GM12864 (cell line): ENCODE measurements at places on chromosomes 2 and 18.

DNA sequence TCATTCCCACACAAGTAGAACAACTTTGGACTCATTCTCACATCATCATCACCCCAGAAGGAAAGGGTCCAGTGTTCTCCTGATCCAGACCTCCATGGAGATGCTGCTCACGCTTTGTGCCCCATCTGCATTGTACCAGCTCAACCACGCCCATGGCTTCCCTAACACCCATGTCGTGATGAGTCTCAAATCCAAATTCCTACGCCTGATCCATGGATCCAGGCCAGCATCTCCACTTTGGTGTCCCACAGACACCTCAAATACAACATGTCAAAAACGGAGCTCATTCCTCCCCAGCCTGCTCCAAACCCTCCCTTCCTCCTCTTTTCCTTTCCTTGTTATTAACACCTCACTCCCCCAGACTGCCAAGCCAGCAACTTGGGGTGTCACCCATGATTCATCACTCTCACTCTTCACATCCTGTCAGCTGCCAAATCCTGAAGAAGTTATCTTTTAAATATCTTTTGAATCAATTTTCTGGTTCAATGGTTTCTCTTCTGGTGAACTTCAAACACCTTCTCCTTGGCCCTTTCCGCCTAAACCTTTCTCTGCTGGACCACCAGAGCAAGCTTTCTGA lies 30.2 kb upstream of the FAM124B start:
- DNase-seq, result no peak

DNA sequence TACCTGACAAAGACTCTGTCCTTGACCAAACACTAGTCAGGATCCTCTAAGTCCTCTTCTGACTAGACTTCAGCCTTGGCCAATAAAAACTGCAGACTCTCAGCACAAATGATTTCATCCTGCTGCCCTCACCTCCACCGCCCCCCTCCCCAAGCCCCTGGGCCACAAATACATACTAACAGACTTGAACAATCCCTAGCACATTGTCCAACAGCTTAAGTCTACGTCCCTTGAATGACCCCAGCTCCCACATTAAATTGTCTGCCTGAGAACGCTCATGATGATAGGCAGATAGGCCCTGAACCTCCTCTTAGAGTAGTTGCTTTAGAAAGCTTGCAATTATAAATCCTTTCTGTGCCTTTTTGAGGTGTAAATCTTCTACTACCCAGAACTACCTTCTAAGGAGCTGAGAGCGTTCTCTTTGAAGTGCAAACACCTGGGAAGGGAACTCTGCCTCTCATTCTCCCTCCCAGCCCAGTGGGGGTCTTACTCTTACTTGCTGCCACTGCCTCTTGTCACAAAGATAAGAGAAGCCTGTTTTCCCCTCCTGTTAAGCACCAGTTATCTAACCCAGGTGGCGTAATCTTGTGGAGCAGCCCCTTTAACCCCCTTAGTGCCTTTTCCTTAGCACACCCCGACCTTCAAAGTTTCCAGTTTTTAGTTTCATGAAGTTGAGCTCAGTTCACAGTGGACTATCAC lies 1225.6 kb downstream of the LRP1B start:
- DNase-seq, result no peak

- no peak for DNase-seq
Observed at GRCh38 chr2:195756218-195756942, 99.4 kb downstream of the SLC39A10 start.

DNA sequence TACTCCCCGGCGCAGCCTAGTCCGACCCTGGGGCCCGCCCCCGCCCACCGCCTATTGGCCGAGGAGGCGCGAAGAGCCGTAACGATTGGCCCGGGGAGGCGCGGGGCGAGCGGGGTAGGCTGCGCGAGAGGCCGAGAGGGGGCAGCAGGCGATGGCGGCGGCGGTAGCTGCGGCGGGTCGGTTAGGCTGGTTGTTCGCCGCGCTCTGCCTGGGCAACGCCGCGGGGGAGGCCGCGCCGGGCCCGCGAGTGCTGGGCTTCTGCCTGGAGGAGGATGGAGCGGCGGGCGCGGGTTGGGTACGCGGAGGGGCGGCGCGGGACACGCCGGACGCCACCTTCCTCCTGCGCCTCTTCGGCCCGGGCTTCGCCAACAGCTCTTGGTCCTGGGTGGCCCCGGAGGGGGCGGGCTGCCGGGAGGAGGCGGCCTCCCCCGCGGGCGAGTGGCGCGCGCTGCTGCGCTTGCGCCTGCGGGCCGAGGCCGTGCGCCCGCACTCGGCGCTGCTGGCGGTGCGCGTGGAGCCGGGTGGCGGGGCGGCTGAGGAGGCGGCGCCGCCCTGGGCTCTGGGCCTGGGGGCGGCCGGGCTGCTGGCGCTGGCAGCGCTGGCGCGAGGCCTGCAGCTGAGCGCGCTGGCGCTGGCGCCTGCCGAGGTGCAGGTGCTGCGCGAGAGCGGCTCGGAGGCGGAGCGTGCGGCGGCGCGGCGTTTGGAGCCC lies at the start of gene CNNM3:
Gene CNNM3, plus strand, starts transcription at position 142 of the 709 bp plus-strand sequence. Its CDS starts 10 bp downstream, at position 152.
- DNase-seq, result peak; percentile 62

DNA sequence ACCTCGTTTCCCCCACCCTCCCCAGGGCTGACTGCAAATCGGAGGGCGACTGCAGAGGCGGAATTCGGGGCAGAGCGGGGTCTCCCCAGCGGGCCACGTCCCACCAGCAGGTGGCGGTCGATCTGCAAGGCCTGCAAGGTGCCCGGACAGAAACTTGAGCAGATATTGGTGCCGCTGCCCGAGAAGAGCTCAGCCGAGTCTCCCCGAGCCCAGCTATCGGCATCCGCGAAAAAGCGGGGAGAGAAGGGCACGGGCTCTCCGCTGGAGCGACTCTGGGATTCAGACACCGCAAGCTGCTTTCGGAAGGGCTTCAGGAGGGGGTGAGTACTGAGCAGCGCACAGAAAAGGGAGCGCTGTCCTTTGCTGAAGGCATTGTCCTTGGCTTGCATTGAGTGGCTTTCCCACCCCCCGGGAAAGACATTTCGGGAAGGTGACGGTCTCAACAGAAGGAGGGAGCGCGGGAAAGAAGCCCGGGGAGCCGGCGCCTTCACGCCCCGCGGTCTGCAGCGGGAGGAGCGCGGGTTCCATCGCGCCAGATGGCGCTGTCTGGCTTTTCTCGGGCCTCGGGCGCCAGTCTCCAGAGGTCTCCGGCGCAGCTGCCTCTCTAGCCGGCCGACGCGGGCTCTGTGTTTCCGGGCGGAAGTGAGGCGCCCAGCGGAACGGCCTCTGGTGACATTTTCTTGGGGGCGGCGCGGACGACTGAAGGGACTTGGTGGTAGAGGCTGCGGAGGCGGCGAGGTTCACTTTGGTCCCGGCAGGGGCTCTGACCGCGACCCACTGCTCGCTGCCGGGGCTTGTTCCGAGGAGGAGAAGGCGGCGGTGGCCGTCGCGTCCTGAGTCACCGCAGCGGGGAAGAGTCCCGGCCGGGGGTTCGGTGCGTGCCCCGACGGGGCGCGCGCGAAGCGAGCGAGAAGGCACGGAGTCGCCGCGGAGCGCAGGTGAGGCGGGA lies 69.5 kb downstream of the HAUS1 start:
- DNase-seq, result peak; percentile 72

DNA sequence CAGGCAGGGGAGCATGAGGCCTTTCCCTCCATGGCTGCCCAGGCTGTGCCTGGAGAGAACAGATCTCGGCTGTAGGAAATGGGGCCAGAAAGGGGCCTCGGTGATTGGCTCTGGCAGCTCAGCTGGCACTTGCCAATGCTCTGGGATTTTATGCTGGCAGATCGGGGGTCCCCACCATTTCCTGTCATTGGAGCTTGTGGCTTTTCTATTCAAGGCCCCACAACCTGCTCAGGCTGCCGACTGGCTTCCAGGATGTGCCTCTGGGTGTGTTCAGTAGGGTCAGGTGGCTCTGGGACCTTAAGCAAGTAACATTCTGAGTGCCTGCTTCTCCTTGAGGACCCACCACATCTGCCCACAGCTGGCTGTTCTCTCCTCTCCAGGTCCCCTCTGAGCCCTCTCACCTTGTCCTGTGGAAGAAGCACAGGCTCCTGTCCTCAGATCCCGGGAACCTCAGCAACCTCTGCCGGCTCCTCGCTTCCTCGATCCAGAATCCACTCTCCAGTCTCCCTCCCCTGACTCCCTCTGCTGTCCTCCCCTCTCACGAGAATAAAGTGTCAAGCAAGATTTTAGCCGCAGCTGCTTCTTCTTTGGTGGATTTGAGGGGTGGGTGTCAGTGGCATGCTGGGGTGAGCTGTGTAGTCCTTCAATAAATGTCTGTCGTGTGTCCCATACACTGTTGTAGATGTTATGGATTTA lies 4.2 kb downstream of the GNLY start:
- no peak for DNase-seq
